Foreskin keratinocyte (primary cell): ENCODE measurements at places on chromosomes 4 and X. TPM values are rescaled to one million over a fixed set of nuclear protein-coding genes. Genes with fewer than 3 reads are reported as not detected.

GRCh38 chr4:18419780-18420179, 398.2 kb upstream of the LCORL start:
- DNase-seq, result no peak

- no peak for DNase-seq
Measured at GRCh38 chr4:102514298-102514964, 13.3 kb downstream of the NFKB1 start.

DNA sequence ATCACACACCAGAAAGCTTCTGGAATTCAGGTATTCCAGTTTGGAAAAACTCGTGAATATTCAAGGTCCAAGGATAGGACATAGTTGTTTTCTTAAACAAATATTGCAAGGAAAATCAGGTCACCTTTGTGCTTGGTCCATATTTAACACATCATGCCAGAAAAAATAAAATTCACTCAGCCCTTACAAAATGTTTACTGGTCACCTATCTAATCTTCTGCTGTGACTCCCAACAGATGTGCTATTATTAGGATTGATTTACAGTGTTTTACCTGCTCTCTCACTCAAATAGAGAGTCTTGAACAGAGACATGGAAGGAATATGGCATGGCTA, 9.5 kb downstream of the CSN3 start:
- DNase-seq, result no peak

DNA sequence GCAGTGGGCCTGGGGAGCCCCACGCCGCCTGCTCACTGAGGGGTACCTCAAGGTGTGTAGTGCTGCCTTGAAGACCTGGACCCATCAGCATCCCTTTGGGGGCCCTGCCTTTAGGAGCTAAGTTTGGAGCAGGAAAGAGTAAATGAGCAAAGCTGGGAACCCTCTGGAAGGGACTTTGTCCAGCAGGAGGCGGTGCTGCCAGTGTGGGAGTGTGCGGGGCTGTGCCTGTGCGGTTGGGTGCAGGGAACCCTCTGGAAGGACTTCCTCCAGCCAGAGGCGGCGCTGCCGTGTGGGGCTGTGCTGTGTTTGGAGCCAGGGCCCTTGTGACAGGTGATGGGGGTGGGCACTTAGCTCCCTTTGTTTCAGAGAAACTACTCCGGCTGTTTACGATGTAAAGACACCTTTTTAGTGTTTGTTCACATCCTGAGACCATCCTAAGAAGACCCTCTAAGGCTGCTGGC, 25.8 kb downstream of the RGS12 start:
- DNase-seq, result no peak

DNA sequence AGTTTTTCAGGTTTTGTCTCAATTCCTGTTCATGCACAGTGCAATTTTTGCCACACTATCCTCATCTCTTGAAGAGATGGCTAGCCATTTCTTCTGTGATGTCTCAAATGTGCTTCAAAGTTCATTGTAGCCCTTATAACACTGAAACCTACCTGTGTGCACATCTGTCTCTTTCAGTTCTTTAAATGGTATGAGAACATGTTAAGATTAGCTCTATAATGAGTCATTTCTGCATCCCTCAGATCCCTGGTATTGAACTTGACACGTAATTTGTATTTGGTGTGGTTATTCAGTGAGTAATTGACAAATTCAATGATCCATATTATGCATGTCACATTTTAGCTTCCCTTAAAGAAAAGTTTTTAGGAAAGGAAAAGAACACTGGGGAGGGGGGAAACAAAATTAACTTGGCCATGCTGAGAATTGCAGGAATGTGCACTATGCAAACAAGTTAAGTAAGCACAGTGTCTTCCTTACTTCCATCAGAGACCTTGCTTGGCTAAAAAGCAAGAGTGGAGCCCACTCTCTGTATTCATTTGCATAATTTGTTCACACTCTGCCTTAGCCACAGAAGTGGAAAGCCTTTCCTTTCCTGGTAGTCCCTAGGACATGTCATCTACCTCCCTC, 659.8 kb upstream of the MAGEB2 start:
- peak; percentile 71 for DNase-seq

The PI4K2B gene
- total RNA-seq, result 27.6 and 33.3 TPM in 2 replicates

The MAGED4 gene
- 3.7 and 6.0 TPM in 2 replicates for total RNA-seq

The ARHGAP6 gene
- 0.11 TPM in 1 of 2 replicates, not detected in the other for total RNA-seq
